Activated CD4-positive, alpha-beta T cell treated with anti-CD3 and anti-CD28 coated beads for 24 hours (primary cell): ENCODE measurements at places on chromosomes 4 and X.
A peak's percentile ranks its signal among the peaks of the same experiment; 100 is the strongest.

DNA sequence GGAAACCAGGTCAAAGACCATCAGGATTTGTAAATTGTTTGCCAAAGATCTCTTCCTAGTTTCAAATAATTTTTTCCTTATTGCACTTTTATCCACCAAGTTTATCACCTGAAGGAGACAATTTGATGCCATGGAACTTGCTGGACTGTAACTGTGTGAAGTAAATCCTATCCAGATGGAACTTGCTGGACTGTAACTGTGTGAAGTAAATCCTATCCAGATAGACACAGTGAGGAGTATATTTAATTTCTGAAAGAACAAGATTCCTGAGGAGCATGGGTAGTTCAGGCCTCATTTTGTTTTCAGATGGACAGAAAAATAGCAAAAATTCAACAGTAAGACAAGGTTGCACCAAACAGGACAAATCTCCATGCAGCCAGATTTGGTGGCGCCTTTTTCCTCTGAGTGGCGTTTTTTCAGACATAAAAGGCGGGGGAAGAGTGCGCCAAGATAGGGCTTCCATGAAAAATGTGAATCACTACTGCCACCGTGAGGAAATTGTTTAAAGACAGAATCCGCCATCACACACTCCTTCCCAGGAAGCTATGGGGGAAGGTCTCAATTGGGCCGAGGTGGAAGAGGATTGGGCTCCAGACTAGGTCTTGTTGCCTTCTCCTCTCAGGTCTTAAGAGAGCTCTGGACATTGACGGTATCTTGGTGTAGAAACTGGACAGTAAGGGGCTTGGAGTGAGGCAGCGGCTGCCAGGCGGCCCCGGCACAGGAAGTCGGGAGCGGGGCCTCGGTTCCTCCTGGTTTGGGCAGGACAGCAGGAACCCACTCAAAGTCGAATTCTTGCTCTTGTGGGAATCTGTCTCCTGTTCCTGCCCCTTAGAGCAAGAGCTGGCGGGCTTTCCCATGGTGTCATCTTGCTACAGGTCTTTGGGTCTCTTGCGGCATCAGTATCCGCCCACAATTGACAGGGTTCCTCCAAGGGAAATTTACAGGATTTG, 234.7 kb downstream of the OR13H1 start:
- peak; percentile 75 for DNase-seq

GRCh38 chr4:134540588-134540987, 339.0 kb upstream of the PABPC4L start:
- no peak for DNase-seq

DNA sequence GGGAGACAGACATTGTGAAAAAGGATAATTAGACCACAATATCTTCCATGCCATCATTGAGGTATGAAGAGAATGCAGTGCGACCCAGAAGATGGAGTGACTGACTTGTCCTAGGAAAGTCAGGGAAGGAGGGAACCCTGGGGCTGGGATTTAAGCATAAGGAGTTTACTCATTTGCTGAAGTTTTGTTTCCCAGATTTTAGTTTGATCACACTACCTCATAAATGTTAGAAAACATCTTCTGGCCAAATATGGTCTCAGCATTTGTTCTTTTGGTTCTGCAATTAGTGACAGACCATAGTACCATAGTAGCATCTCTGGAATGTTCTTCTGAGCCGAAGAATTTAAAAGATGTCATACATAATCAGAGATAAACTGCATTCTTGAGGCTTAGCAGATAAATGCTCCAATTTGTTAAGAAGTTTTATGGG, 96.5 kb upstream of the PGRMC2 start:
- no peak for DNase-seq

DNA sequence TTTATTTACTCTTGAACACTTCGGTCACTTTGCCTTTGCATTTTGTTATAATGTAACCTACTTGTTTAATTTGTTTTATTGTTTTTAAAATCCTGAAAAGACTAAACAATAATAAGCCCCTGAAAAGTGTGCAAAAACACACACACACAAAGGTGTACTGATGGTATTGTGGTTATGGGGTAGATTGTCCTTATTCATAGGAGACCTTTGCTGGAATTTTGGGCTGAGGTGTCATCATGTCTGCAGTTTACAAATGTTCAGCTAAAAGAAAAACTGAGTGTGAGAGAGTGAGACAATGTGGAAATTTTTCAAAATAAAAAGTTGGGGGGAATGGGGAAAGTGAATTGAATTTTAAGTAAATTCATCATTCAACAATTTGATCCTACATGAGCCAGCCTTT, 174.9 kb downstream of the QDPR start:
- DNase-seq: no peak

DNA sequence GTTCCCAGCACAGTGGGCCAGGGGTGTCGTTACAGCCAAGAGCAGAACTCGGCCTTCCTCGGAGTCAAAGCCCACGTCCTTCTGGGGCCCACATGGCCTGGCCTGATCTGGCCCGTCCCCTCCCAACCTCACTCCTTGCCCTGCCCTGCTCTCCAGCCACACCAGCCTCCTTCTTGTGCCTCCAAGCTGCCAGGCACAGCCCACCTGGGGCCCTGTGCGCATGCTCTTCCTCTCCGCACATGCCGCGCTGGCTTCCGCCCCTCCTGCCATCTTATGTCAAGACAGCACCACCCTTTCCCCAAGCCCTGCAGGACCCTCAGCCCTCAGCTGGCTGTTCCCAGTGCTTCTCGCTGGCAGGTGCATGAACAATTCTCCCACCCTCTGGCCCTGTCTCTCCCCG, 6.8 kb downstream of the HAUS7 start:
- no peak for DNase-seq

DNA sequence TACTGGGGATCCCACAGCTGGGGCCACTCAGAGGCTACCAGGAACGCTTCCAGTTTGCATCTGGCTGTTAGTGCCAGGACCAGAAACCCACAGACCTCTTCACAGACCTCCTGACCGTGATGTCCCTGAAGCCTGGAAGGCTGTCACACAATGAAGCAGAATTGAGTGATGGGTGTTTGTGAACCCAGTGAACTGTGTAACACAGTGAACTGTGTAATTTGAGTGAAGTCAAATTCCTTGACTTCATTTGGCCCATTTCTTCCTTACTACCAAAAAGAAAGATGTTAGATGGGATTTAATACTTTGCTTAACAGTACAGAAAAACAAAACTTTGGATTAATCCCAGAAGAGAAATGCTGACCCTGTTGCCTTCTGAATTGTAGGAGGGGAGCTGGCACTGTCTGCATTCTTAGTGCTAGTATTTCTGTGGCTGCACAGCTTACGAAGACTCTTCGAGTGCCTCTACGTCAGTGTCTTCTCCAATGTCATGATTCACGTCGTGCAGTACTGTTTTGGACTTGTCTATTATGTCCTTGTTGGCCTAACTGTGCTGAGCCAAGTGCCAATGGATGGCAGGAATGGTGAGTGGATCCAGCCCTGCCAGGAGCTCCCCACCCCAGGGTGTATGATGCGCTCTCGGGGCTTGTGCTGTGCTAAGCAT, 17.8 kb downstream of the SRD5A3 start:
- no peak for DNase-seq

DNA sequence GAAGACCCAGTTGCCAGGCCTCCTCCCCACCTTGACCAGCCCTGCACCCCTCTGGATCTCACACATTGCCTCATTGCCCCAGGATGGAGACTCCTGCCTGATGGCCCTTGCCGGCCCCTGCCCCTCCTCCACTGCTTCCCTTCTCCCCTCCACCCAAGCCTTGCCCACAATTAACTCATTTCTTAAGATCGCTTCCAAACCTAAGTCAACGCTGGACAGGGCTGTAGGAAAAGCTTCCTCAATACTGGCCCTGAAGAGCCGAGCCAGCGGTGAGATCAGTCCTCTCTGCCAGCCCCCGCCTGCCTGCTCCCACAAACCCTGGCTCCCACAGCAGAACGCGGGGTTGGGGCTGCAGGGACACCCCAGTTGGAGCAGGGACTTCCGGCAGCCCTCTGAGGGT, 7.5 kb upstream of the HAUS7 start:
- no peak for DNase-seq

GRCh38 chr4:15898902-15899301, 39.6 kb downstream of the FGFBP1 start:
- no peak for DNase-seq

DNA sequence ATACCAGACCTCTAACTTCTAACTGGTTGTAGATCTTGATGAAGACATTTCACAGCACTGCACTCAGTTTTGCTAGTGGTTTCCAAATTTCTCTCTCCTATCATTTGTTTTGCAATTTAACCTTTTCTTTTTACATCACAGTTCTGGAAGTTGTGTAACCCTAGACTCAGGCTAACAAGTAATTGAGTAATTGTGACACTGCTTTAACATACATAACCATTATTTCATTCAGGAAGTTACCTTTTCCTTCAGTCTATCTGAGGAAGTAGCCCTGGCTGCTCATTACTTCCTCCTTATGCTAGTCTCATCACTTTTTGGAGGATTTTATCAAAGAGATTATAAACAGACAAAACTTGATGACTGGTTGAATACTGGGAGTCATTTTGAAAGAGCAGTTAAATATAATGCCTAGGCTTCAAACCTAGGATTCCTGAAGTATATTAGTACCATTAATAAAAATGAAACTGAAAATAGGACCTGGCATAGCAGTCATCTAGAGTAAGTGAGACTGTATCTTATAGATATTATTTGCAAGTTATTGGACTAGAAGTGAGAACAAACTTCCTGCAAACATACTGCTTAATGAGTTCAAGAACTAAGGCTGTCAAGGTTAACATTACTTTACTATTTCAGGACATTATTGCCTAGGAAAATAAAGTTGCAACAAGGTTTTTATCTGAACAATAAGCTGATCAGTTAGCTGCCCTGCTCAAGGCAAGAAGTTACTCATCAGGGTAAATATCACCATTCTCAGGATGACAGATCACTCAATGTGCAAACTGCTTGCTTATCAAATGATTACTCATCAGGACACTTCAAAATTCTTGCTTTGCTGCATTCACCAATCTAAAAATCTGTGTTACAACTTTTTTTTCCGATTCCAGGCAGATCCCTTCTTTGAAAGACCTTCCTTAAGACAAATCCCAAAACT, 25.6 kb upstream of the TEX13C start:
- no peak for DNase-seq

DNA sequence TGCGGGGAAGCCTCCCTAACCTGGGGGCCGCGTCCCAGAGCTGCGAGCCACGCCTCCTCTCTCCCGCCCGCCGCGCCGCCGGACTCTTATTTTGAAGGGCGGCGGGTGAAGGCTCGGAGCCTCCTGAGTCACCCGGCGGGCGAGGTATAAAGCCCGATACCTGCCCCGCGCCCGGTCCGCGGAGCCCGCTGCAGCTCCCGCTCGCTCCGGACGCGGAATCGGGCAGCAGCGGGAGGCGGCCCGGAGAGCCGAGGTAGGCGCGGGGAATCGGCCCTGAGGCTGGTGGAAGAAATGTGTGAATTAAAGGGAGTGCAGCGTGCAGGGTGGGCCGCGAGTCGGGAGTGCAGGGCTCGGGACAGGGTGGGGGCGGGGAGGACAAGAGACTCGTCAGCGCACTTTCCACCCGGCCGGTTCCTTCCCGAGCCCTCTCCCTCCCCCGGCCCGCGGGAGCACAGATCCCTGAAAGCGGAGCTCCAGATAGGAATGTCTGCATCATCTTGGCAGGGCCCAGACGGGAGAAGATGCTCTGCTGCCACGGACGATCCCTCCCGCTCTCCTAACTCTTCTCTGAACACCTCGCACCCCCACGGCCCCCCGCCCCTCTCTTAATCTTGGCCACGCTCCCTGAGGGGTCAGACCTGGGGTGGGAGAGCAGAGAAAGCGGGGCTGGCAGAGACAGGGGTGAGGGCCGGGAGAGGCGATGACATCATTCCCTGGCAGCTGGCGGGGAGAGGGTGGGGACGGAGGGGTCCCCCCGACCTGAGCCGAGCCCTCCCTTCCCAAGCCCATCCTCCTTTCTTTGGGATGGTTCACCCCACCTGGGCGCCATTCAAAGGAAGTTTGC, 177.9 kb downstream of the CBR4 start:
- DNase-seq: peak; percentile 33

GRCh38 chr4:22720091-22720490, 27.4 kb downstream of the GBA3 start:
- DNase-seq: no peak

GRCh38 chr4:102675141-102675540, 85.6 kb downstream of the MANBA start:
- DNase-seq: no peak

GRCh38 chrX:19893727-19894126, 6.3 kb upstream of the SH3KBP1 start:
- no peak for DNase-seq

GRCh38 chr4:70627620-70628019, 924 bp upstream of the ENAM start:
- no peak for DNase-seq

GRCh38 chr4:32290102-32290501, 1569.9 kb downstream of the PCDH7 start:
- DNase-seq: no peak

DNA sequence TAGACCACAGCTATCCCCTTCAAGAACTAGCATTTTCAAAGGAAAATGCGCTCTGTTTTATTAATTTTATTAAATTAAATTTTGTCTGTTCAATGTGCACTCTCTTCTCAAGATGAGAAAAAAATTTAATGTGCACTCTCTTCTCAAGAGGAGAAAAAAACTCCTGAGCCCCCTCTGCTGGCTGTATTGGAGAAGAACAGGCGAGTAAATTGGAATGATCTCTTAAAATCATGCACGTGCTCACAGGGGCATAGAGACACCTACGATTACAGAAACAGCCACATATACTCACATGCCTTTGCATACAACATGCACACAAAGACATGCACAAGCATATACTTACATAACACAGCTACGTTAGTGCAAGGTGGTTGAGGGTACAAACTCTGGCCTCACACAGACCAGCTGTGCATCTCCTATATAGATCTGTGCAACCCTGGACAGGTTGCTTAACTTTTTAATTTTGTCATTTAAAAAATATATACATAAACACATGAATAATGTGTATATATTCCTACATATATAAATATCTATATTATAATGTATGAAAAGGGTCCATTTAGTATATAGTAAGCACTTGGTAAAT, 176.2 kb upstream of the CXorf66 start:
- peak; percentile 9 for DNase-seq

DNA sequence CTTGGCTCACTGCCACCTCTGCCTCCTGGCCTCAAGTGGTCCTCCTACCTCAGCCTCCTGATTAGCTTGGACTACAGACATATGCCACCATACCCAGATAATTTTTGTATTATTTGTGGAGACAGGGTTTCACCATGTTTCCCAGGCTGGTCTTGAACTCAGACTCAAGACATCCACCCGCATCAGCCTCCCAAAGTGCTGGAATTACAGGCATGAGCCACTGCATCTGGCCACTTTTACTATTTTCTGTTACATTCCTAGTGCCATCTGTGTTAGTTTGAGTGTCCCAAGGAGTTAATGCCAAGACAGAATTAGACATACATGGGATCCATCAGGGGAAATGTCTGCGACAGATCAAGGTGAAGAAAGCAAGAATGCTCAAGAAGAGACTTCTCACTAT, 288.2 kb upstream of the CTSO start:
- no peak for DNase-seq

DNA sequence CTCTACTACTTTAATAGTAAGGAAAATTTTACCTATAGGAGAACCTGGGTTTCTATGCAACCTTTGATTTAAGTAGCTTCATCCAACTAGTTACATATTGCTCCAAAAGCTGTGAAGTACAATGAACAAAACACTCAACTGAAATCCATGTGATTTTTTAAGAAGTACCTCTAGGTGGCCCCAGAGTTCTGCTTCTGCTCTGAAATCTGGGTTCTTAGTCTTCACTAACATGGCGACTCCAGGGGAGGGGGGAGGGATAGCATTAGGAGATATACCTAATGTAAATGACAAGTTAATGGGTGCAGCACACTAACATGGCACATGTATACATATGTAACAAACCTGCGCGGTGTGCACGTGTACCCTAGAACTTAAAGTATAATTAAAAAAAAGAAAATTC, 73.4 kb upstream of the MAGEB2 start:
- no peak for DNase-seq
